GM13976 (cell line): ENCODE measurements at places on chromosomes 16 and 17.

GRCh38 chr17:80647746-80648145 is 103.1 kb downstream of the RPTOR start:
- no peak for DNase-seq

DNA sequence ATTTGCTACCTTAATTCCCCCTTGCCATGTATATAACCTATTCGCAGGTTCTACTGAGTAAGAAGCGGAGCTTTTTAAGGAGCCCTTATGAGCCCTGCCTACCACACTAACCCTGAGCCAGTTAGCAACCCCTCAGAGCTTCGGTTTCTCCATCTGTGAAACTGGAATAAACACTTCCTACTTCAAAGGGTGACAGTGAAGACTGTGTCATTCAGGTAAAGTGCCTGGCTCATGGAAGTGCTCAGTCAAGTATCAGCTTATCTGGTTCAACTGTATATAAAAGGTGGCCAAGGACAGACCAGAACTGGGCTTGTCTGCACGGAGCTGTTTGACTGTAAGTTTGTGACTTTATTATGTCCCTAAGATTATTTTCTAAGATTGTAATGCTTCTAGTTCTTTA is 31.0 kb downstream of the TXNDC11 start:
- DNase-seq, result no peak

- DNase-seq, result peak; percentile 10
Observed at GRCh38 chr17:64786337-64786736, 124.2 kb upstream of the SMURF2 start.

GRCh38 chr17:37714897-37715296 is 30.0 kb downstream of the HNF1B start:
- no peak for DNase-seq

DNA sequence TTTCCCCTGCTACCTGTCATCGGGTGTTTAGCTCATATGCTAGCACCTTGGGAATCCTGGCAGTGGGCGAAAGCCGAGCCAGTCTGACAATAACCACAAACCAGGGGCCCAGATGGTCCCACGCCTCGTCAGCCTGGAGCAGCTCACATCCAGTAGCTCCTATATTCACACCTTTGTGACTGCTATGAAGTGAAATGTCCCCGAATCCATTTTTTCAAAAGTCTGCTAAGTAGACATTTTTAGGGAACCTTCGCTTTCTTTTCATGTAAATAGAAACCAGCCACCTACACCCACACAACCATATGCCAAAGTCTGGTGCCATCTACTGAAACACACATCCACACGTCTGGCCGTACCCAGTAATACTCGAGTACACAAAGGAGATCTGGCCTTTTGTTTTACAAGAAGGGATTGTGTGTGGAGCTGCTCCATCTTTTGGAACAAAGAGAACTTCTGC is 176.8 kb downstream of the SLC39A11 start:
- no peak for DNase-seq

GRCh38 chr16:57578521-57579360 is 36.3 kb downstream of the ADGRG5 start:
- DNase-seq, result no peak

DNA sequence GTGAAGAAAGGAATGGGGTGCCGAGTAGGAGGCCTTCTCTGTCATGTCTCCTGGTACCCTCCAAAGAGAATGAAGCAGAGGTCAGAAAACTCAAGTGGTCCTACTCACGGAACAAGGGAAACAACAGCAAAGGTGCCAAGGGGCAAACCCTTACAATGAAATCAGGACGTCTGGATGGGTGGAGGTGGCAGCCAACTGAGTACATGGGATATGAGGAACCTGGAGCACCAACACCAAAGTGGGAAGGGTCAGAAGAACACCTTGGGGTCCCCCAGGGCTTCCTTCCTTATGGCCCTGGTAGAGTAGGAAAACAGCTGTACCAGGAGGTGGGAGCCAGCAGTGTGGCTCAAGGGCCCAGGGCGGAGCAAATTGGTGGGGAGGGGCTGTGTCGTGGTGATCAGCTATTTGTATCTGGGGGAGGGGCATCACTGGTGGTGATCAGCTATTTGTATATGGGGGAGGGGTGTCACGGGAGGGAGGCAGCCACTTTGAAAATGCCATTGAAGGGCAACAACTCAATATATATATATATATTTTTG is 643 bp downstream of the HIGD1B start:
- DNase-seq, result no peak

DNA sequence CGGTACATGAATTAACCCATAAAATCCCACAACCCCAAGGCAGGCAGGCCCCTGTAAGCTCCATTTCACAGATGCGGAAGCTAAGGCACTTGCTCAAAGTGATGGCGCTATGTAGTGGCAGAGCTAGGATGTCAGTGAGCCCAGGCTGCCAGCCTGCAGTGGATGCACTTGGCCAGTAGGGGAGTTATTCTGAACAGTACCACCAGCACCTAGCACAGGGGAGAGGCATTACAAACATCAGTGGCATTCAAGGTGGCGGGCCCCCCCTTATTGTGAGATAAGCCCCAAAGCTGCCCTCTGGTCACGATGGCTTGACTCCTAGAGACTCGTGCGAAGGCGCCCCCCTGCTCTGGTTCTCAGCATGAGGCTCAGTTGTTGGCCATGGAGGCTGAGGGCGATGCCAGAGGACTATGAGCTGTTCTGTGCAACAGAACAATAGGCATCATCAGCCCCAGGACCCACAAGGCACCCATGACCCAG is 33.8 kb downstream of the GTF3C1 start:
- peak; percentile 67 for DNase-seq

DNA sequence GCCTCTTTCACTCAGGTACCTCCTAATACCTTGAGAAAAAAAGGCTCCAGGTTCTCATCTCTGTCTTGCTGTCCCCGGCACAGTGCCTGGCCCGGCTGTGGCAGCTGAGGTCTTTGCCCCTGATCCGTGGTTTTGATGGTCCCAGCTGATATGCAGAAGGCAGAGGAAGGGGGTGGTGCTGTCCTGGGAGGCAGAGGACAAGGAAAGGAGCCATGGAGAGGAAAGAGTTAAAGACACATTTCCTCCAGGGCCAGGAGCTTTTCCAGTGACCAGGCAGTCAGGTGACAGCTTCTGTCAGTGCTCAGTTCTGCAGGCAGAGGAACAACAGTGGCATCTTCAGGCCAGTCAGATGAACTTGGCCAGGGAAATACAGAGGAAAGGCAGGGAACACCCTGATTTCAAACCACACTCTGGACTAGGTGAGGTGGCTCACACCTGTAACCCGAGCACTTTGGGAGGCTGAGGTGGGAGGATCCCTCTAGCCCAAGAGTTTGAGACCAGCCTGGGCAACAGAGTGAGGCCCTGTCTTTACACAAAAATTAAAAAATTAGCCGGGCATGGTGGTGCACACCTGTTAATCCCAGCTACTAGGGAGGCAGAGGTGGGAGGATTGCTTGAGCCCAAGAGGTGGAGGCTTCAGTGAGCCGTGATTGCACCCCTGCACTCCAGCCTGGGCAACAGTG is 3.3 kb upstream of the COG1 start:
- DNase-seq, result peak; percentile 45

- peak; percentile 73 for DNase-seq
Observed at GRCh38 chr16:89009343-89010209, 32.6 kb upstream of the CBFA2T3 start.

DNA sequence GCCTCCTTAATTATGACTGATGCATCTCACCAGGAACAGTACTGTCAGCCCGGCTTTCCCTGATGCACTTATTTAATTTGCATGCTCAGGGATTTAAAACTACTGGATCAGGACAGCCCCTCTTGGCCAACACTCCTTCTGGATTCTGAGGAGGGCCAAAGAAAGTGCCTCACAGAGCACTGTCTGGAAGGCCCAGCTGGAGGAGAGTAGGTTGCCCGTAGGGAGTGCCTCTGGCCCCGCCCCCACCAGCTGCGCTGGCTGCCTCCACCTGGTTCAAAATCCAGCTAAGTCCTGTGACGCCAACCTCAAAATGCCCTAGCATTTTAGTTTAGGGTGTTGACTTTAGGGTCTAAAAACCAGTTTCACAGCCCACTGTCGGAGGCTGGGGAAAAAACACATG is 49.4 kb upstream of the SREBF1 start:
- no peak for DNase-seq

GRCh38 chr16:72856797-72857196 is 191.1 kb downstream of the ZFHX3 start:
- peak; percentile 65 for DNase-seq

GRCh38 chr17:59830007-59830630 is 62.6 kb downstream of the TUBD1 start:
- DNase-seq, result no peak

DNA sequence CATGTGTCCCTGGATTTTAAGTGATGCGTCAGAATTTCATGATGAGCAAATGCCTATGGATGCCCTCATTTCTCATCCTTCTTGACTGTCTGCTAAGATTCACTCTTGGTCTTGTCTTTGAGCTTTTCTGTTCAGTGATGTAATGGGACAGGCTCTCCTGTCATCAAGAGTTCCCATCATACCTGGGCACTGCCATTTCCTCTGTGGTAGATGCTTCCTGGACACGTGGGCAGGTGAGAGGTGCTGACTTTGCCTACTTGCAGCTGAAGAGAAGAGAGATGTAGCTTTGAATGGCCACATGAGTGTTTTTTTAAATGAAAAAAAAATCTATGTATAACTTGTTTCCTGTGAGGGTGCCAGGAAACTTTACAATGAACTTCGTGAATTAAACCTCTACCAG is 557.7 kb downstream of the MAF start:
- no peak for DNase-seq

- no peak for DNase-seq
Observed at GRCh38 chr17:51481370-51481769, 221.0 kb downstream of the UTP18 start.

DNA sequence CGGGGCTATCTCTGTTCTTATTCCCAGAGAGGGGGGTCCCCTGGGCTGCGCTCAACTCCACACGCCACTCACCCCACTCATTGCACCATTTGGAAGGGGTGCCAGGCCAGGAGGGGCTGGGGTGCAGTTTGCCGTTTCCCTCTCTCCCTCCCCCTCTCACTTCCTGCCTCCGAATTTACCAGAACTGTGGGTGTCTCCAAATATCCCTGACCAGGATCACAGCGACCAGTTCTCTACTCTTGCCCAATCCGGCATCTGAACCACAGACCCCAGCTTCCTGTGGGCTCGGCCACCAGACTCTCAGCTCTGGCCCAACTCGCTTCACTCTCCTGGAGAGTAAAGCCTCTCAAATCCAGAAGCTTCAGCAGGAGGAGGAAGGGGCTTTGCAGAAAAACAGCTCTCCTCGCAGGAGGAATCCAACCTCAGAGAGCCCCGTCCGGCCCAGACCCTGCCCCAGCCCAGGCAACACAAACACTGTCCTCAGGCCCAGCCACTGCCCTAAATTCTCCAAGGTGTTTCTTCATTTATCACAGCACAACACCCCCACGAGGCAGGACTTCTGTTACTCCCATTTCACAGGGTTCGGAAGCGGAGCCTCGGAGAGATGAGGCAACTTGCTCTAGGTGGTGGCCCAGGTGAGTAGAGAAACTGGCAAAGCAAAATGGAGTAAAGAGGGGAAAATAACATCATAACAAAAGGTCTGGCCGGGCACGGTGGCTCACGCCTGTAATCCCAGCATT is 423 bp upstream of the ASGR2 start:
- DNase-seq, result no peak

DNA sequence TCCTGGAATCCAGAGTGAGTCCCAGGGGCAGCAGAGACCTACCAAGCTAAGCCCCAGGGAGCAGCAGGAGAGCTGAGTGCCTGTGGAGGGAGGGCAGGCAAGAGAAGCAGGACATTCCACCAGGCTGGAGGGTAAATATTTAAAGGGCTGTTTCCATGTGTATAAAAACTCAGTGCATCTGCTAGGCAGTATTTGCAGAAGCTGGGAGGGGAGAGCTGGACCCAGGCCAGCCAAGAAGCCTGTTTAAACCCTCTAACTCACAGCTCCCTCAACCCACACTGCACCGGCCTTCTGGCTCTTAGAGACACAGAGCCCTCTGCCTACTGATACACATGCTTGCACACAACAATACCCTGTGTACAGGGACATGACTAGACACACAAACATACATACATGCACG is 22.5 kb upstream of the TMEM132E start:
- DNase-seq, result no peak

- no peak for DNase-seq
Observed at GRCh38 chr16:86906623-86907022, 328.3 kb downstream of the FOXL1 start.

DNA sequence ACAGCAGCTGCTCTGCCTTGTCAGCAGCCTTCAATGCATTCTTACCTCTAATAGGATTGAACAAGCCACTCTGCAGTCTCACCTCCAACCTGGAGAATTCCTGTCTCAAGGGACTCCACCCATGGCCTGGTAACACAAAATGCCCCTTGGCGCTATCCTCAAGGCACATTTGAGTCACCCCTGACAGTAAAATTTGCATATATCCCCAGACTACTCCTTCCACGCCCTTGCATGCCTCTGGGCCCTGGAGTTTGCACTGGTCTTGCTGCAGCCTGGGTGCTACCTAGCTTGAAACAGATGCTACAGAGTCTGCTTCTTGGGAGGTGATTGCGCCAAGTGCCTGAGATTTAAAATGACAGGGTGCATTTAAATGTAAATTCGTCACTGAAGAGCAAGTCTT is 391.4 kb upstream of the MAF start:
- DNase-seq, result no peak

DNA sequence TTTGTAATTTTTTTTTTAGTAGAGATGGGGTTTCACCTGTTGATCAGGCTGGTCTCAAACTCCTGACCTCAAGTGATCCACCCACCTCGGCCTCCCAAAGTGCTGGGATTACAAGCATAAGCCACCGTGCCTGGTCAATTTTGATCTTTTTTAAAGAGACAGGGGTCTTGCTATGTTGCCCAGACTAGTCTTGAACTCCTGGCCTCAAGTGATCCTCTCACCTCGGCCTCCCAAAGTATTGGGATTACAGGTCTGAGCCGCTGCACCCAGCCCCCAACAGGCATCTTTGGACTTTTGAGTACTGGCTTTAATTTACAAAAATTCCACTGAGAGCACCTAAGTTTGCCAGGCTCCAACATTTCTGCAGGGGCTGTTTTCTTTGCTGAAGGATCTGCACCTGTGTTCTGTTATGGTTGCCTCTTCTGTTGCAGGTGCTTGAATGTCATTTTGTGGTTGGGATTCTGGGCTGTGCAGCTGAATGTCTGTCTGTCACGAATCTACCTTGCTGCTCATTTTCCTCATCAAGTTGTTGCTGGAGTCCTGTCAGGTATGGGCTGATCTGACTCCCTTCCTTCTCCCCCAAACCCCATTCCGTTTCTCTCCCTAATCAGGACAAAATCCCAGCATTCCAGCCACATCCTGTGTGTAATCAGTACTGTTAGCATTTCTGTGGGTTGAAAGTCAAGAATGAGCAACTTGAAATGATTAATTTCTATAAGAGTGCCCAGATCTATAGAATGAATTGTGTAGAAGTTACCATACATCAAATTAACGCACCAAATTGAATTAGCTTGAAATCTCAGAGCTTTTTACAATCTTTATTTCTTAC is 8.5 kb downstream of the G6PC1 start:
- no peak for DNase-seq
